Kidney (tissue), 22 donors: ENCODE measurements at places on chromosomes 7 and 10. TPM values are rescaled to one million over a fixed set of nuclear protein-coding genes. Genes with fewer than 3 reads are reported as not detected.
A peak's percentile ranks its signal among the peaks of the same experiment; 100 is the strongest.

CHST12 gene
- 25.6 TPM for total RNA-seq

SH2D4B gene
- 0.09 TPM for total RNA-seq

SNX13 gene
- 57.0 TPM for total RNA-seq

KNDC1 gene
- total RNA-seq: 8.7 TPM

DNA sequence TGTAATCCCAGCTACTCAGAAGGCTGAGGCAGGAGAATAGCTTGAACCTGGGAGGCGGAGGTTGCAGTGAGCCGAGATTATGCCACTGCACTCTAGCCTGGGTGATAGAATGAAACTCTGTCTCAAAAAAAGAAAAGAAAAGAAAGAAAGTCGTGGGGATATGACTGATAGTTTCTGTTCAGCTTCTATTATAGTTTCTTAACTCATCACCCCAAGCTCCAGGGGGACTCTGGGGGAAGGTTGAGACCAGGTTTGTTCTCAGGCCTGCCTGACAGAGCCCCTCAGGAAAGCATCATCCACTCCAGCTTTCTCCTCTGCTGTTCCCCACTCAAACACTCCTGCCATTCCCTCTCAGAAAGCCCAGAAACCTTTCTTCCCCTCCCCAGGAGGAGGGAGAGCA is 542.4 kb upstream of the GALNT17 start:
- DNase-seq: no peak

- no peak for DNase-seq
These were observed 1389.3 kb downstream of the GATA3 start for GRCh38 chr10:9443758-9444157.

GRCh38 chr10:3877211-3878000 is 92.4 kb upstream of the KLF6 start:
- no peak for DNase-seq

GRCh38 chr7:96224685-96225084 is 97.2 kb downstream of the SLC25A13 start:
- no peak for DNase-seq

DNA sequence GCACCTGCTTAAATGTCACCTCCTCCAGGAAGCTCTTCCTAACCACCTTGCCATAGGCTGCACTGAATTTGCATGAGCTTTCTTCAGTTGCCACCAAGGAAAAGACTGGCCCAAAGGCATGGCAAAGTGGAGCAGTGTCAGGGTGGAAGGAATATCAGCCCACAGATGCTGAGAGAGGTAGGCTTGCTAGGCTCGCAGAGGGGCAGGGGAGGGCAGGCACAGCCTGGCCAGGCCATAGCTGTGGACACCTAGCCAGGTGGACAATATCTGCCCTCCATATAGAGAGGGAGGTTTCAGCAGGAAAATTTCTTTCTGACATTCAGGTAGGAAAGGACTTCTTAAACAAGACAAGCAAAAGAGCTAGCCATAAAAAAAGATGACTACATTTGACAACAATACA is 166.3 kb downstream of the GRID1 start:
- DNase-seq: no peak

GRCh38 chr10:8921568-8921967 is 867.1 kb downstream of the GATA3 start:
- DNase-seq: no peak

DNA sequence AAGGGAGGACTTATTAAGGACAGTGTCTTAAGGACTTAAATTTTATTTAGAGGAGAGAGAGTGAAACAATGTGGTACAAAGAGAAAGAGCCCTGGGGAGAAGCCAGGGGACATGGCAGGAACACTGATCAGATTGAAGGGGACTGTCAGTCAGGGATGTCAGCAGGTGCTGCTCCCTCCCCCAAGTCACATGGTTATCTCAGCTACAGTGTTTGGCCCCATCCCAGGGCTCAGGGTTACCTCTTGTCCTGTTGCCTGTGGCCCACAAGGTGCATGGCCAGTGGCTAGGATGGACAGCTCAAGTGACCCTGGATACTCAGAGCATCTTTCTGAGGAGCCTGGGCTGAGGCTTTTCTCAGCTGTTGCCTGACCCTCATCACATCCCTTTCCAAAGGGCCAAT is 325.9 kb upstream of the PODXL start:
- no peak for DNase-seq

- DNase-seq: peak; percentile 90
These were observed 126.5 kb downstream of the SH2D4B start for GRCh38 chr10:80664071-80664680.

- DNase-seq: no peak
These were observed 39.1 kb downstream of the CDK1 start for GRCh38 chr10:60817398-60817805.

- no peak for DNase-seq
These were observed 11.5 kb downstream of the SHH start for GRCh38 chr7:155800741-155801267.

DNA sequence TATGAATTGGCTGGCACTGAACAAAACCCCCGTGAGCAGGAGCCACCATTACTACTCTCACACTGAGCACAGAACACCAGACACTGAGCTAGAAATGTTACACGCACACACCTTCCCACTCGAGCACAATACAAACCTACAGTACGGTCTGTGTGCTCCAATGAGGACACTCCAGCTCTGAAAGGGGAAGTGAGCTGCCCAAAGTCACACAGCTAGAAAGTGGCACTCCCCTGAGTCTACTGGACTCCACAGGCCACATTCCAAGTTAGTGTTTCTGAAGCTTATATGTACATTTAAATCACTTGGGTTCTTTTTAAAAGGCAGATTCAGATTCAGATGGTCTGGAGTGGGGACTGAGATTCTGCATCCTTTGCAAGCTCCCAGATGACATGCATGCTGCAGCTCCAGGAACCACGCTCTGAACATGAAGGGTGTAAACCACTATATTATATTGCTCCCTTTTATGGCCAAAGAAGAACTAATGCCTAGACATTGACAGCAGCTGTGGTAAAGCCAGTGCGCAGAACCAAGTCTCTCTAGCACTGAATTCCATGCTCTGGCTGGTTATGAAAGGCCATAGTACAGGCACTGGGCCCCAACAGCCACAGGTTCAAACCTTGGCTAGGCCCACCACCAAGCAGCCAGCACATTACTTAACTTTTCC is 77.1 kb downstream of the FRMPD2 start:
- no peak for DNase-seq

DNA sequence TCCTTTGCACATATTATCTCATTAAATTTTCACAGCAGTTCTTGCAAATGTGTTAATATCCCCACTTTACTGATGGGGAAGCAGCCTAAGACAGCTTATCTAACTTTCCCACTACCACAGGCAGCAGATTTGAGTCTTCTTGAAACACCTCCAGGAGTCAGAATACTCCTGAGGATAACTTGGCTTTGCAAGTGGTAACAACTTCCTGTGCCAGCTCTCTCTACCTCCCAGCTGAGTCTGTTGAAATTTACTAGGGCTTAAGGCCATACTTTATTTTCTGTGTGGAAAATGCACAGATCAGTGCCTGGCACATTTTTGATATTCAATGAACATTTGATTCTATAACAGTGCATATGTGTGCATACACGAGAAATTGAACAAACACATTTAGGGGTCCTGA is 136.1 kb upstream of the COBL start:
- no peak for DNase-seq

DNA sequence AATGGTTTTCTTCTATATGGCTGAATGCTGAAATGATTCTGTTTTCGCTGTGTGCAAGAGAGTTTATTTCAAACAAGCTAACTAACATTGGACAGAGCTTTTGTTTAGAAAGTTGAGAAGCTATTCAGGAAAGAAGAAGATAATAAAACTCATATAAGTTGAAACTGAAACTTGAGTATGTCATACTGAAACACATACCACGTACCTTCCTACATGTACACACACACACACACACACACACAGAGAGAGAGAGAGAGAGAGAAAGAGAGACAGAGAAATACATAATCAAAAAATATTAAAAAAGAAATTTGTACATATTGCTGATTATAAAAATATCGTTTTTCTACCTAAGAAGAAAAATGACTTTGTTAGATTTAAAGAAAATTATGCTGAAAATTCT is 561.9 kb upstream of the KCND2 start:
- no peak for DNase-seq

DNA sequence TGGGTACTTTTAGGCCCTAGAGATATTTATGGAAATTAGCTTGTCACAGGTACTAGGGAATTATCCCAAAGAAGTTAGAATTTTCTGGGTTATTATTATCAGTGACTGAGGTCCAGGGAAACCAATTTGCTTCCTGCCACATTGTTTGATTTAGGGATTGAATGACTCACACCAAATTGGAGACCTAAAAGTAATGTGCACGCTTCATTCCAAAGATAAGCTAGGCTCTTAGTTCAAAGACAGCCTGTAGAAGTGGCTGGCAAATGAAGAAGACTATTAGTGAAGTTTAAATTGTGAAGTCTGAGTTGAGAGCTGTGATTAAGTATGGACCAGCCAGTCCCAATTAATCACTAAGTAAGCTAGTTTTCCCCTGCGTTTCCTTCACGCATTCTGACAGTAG is 188.1 kb upstream of the MYO3A start:
- no peak for DNase-seq
